T-cell (primary cell): ENCODE measurements at places on chromosomes 4 and X.

DNA sequence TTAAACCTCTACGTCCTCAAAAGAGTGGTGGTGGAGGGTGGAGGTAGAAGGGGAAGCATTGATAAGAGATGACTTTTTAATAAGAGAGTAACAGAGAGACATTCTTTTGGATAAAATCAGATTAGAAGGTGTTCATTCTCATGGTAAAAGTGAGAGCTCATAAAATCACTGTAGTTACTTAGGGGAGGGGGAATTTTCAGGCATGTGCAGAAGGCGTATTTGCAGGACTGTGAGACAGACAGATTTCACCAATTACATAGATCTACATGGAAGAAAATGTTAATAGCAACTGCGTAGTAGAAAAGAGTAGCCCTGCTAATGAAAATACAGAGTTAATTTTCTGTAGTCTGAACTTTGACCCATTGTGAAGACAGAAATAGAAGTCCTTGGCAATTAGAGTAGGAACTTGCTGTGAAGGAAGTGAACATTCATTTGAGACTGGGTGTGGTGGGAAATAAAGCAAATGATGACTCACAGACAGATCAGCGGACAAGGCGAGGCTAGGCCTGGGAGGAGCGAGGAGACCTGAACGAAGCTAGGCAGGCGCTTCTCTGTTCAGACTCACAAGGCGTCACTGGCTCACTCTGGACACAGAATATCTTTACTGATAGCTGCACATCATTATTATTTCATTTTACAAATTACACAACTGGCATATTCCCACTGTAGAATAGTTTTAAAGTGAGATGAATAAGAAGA is 57.2 kb upstream of the FAM9C start:
- peak; percentile 29 for DNase-seq

- no peak for DNase-seq
These were observed 284.1 kb upstream of the TENM3 start for GRCh38 chr4:181959121-181959520.

GRCh38 chr4:86977621-86978184 is 42.9 kb downstream of the AFF1 start:
- no peak for DNase-seq

GRCh38 chr4:136650541-136651277 is 881.6 kb downstream of the PCDH18 start:
- no peak for DNase-seq

- no peak for DNase-seq
These were observed 132.2 kb upstream of the NDP start for GRCh38 chrX:44105228-44105913.

GRCh38 chrX:22536746-22537304 is 264.1 kb downstream of the CBLL2 start:
- DNase-seq: no peak

DNA sequence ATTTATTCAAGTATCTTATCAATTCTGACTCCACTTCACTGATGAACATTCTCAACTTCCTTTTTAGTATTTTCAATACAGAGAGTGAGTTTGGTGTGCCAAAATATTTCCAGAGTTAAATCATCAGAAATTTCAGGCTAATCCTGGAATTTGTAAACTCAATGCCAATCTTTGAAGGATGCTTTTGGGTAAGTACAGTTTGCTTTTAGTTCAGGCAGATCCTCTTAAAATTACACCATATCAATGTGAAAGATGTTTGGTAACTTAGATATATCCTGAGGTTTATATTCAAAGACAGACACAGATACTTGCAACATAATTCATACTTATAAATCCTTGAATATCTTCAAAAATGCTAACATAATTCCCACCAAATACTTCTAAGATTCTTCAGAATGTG is 76.0 kb upstream of the FAM47B start:
- no peak for DNase-seq

- no peak for DNase-seq
These were observed 210.5 kb downstream of the CHM start for GRCh38 chrX:85836868-85837267.

- DNase-seq: no peak
These were observed 42.6 kb downstream of the SHROOM4 start for GRCh38 chrX:50771382-50771781.

DNA sequence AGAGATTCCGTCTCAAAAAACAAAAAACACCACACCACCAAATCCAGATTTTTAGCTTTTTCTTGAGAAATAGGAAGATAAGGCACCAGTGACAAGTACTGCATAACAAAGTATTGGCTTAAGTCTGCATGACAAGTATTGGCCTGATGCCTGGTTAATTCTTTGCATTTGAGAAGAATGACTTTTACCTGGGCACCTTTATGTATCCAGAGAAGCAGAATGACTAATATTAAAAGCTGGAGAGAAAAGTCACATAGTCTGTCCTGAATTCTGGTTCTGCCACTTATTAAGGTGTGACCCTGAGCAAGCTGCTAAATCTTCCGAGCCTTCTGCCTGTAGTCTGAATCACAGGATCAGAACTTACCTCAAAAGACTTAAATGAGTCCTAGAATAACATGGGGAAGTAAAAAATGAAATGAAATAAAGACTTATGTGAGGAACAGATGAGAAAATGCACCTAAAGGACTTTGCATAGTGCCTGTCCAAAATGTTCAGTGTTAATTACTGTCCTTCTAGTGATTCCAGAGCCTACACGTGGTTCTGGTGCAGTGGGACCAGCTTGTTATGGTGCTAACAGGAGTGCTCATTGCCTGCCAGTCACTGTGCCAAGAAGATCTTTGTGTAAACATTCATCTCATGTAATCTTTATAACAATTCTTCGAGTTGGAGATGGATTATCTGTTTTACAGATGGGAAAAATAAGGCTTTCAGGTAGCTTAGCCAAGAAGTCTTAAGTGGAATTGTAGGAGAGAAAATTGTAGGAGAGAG is 31.6 kb downstream of the UGDH start:
- no peak for DNase-seq

DNA sequence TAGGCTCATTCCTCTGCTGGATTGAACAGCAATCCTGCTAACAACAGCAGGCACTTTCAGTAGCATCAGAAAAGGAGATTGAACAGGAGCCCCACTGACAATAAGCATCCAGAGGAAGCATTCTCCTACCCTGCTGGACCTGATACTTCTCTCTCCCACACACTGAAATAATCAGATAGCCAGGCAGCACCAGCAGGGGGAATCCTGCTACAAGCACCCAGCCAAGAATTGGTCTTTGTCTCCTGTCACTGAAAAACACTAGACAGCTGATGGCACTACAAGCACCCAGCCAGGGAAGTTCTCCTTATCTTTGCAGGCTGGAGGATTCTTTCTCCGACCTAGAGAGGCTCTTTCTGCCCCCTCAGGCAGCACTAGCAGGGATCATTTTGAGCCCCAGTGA is 444.3 kb upstream of the GRIA3 start:
- no peak for DNase-seq

- DNase-seq: no peak
These were observed 165.0 kb downstream of the HEPH start for GRCh38 chrX:66328950-66329596.

DNA sequence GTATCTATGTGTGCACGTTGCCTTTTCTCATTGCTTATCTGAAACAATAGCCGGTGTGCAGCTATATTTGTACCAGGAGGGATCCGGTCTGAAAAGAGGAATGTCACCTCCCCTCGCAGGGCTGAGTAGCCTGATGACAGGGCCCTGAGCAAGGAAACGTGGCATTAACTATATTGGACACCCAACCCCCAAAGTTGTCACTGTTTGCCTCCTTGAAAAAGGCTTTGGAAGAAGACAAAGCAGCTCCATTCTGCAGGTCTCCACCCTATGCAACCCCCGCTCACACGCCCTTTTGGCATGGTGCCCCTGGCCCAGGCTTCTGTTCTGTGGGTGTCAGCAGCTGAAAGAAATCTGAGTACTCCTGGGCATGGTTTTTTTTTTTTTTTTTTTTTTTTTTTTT is 8.2 kb downstream of the PRRG3 start:
- no peak for DNase-seq

- DNase-seq: no peak
These were observed 267.0 kb downstream of the FRMPD4 start for GRCh38 chrX:12405306-12405705.

- no peak for DNase-seq
These were observed 15.1 kb upstream of the FGFR3 start for GRCh38 chr4:1777822-1778641.

GRCh38 chr4:128688846-128689437 is 120.6 kb upstream of the JADE1 start:
- DNase-seq: no peak

DNA sequence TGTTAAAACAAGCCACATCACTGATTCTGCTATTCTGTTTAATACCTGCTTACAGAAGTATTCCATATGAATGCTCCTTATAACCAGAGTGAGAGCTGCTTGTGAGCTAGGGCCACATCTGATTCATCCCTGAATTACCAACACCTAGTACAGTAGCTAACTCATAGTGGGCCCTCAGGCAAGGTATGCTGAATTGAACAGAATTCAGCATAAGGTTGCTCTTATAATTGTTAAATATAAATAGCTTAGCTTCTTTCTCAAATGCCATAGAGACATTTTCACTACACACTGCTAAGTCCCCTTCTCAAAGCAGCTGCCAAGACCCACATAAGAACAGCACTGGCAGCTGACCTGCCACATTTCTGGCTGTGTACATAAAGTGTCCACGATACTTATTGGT is 27.0 kb upstream of the MCF2 start:
- DNase-seq: no peak

DNA sequence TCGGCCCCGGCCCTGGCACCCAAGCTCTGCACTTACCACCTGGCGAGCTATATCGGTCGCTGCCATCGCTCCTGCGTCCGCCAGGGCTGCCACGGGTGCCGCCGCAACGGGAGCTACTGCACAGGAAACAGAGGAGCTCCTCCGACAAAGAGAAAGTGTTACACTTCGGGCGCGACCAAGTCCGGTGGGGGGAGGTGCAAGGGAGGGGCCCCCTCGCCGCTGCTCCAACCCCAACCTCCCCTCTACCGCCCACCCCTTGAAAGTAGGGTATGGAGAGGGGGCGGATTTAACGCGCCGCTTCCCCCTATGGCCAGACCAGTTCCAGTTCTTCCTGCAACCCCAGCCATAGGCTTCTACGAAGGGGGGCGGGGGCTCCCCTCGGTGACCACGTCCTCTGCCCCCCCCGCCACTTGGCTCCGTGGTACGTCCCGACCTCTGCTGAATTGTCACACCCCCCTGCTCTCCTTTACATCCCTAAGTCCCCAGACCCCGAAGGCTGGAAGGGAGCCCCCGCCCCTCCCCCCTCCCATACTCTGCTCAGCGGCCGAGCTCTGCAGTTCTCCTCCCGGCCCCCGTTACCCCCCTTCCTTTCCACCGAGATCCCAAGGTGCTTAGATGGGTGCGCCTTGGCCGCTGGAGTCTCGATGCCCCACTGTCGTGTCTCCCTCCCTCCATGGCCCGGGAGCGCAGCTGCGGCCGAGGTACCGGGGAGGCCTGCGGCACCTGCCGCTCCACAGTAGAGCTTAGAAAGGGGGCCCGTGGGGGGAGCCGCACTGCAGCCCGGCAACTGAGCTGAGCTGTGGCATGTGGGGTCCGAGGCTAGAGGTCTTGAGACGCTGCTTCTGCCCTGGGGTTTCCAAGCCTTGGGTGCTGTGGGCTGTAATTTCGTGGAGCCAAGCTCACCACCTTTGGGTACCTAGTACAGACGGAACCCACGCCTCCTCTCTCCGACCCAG is at the start of gene SEPTIN6:
Gene SEPTIN6 (minus strand): TSS at position 129 of the 956 bp plus-strand sequence. CDS start 63 bp downstream, at position 66.
- peak; percentile 84 for DNase-seq

GRCh38 chr4:187789078-187789477 is 206.5 kb upstream of the ZFP42 start:
- DNase-seq: no peak

DNA sequence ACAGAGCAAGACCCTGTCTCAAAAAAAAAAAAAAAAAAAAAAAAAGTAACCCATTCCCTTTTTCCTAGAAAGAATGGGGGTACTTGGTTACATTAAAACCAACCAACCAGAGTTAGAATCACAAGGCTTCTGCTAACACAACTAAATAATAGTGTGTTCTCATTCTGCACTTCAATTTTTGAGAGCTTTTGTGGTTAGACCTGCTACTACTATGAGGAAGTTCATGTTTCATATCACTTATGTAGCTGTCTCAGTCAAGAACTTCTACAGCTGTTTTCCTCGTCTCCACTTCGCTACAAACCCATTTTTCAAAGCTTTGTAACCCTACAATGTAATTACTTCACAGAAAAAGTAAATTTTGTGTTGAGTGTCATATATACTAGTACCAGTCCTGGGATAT is 58.3 kb downstream of the PDHA2 start:
- no peak for DNase-seq

GRCh38 chr4:94722748-94723147 is 35.0 kb upstream of the BMPR1B start:
- DNase-seq: no peak

DNA sequence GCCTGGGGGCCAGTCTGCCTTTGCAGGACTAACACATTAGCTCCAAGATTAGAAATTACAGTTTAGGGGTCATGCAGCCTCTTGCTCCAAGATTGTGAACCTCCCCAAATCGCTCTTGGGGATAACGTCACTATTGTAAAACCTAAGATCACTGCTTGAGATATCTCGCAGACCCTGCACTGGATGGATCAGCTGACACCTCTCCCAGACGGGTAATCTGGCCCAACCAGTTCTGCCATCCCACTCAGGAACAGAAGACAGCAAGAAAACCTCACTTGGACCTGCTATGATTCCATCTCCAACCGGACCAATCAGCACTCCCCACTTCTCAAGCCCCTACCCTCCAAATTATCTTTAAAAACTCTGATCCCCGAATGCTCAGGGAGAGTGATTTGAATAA is 431.2 kb downstream of the GPM6A start:
- DNase-seq: no peak

DNA sequence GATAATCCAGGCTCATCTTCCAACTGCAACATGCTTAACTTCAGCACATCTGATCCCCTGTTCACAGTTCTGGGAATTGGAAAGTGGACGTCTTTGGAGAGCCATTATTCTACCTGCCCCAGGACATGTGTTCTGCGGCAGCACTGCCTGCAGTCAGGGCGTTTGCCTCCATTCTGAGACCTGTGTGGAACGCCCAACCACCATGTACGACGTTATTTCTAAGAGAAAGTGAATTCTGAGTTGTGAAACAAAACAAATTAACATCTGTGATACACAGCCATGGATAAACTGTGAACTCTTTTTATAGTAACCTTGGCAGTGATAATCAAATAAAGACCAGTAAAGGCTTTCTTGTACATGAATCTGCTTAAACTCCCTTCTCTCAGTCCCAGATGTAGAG is 195.8 kb downstream of the AASDH start:
- no peak for DNase-seq

DNA sequence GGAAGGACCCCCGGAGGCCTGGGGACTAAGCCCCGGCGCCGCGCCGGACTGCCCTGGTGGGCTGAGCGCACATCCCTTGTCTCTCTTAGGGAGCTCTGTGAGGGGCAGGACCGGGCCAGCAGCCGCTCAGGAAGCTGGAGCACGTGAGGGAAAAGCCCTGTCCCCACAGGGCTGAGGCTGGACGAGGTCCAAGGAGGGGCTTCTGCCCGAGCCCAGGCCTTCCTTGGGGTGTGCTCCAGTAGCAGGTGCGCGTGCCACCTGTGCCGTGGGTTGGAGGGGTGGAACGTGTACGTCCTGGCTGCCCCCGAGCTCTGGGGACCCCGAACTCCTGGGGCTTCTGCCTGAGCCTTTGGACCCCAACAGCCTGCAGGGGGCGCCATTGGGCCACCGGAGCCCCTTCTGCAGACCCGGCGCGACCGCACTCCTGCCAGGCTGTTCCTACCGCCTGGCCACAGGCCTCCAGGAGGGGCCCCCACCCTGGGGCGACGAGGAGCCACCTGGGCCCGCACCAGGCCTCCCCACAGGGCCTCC is 27.2 kb downstream of the TACC3 start:
- DNase-seq: peak; percentile 75

GRCh38 chr4:42768125-42768748 is 111.3 kb upstream of the ATP8A1 start:
- DNase-seq: no peak

- no peak for DNase-seq
These were observed 69.8 kb upstream of the MXD4 start for GRCh38 chr4:2331519-2332200.
